ENCODE measurements at places on chromosomes 3 and 15.

DNA sequence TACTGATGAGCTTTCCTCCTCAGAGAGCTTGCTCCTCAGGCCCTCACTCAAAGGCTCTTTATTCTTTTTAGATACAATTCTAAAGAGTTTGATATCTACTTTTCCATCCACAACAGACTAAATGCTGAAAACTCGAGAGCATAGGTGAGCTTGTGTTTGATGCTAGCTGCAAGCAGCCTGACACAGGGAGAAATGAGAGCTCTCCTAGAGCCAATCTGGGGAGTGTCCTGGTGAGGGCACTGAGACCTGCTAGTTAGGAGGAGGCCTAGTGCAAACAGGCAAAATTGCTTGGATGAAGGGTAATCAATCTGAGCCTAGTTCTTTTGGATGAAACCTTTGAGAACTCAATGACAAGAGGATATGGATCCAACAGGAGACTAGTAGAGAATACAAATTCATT lies 300.8 kb downstream of the ZBTB20 start:
- DNase-seq = no peak

GRCh38 chr3:161556533-161556932 lies 59.9 kb downstream of the OTOL1 start:
- no peak for DNase-seq

GRCh38 chr3:96039632-96040031 lies 774.8 kb upstream of the EPHA6 start:
- no peak for DNase-seq

DNA sequence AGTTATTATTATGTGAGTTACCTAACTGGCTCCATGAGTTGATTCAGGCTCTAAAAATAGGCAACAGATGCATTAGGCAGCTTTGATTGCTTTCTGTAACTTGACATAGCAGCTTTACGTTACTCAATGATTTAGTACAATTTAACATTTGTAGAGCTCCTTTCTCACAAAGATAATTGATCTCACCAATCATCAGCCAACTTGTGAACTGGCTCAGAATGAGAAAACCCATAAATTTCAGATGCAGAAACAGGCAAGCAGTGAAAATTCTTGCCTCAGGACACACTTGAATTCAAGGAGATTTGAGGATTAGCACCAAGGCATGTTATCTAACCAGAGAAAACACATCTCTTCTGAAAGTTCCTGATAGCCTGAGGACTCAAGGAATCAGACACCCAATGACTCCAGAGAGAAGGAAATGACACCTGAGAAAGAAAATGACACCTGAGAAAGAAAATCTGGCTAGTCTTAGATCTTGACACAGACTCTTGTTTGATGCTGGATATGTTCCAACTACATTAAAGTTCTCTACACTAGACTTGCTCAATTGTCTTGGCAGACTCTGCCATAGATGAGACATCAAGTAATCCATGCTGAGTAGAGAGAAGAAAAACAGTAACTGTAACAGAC lies 315.1 kb upstream of the CBLB start:
- no peak for DNase-seq

DNA sequence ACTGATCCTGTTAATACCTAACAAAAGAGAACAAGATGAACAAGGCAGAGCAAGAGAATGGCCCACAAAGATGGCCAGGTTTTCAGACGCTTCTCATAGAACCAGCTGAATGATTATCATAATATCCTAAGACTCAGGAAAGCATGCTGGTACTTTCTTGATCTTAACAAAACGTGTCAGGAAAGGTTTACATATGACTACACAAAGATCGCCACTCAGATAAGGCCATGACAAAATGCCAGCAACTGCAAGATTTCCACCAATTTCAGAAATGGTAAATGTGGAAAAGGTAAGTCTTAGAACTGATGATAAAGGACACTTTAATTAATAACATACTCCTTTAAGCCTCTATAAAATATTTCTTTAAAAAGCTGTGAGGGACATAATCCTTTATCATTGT lies 108.8 kb downstream of the DLG1 start:
- DNase-seq = no peak

GRCh38 chr15:99895189-99895955 lies 162.1 kb upstream of the LYSMD4 start:
- DNase-seq = no peak

DNA sequence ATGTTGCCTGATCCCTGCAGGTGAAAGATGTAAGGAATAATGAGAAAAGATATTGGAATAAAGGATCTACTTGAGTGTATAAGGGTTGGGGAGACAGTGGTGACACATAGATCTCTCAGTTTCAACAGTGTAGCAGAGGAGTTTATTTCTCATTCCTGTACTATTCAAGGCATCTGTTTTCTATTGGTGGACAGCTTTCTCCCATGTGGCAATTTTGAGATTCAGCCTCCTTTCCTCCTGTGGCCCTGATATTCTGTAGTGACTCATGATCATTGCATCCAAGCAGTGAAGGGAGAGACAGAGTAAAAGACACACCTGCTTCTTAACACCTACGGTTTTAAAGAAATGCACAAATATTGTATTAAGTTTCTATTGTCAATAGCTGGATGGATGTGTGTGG lies 327.6 kb downstream of the GRM7 start:
- DNase-seq = no peak

DNA sequence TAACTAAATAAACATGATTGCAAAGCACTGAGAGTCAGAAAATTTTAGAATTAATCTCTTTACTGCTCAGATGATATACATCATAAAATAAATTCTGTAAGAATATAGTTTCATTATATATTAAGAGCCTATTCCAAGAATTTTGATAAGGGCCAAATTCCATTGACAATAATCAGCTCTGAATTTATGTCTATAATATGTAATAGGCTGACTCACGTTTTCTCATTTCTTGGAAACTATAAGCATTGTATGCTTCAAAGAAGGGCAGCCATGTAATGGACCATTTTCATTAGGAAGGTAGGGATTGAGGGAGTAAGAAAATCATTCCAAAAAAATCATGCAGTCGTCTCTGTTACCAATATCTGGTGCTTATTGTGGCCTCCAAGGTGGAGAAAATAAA lies 315.9 kb downstream of the ZIC4 start:
- no peak for DNase-seq

- DNase-seq = peak; percentile 44
These were observed 18.8 kb downstream of the NBEAL2 start for GRCh38 chr3:46998121-46998851.

DNA sequence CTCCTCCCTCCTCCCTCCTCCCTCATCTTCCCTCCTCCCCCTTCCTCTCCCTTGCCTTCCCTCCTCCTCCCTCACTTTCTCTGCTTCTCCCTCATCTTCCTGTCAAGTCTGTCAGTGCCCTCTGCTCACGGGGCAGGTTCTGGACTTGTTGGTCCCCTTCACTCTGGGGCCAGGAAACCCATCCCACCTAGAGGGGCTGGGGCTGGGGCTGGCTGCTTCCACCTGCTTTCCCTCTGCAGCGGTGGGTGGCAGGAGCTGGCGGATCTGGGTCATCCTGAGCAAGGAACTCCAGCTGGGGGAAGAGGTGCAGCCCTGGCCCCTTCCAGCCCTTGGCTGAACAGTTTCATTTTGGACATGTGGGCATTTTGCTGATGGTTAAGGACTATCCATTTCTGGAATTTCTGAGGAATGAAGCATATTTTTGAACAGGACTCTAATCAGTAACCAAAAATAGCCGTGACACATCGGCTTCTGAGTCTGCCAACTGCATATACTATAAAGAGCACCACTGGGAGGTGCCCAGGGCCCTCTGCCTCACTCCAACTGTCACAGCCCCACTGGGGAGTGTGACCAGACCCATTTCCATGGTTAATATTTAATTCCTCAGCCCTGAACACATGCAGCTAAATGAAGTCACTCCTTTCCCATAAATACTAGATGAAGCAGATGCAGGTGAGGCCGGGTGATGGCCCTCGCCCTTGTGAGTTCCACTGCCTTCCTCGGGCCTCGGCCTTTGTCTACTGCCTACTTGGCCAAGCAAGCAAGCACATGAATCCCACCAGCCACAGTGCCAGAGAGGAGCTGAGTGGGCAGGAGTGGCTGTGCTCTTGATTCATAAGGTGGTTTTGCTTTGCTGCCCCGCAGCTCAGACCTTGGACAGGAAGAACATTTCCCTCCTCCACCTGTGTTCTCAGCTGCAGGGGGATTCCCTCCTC lies 39.8 kb downstream of the CHDH start:
- no peak for DNase-seq

DNA sequence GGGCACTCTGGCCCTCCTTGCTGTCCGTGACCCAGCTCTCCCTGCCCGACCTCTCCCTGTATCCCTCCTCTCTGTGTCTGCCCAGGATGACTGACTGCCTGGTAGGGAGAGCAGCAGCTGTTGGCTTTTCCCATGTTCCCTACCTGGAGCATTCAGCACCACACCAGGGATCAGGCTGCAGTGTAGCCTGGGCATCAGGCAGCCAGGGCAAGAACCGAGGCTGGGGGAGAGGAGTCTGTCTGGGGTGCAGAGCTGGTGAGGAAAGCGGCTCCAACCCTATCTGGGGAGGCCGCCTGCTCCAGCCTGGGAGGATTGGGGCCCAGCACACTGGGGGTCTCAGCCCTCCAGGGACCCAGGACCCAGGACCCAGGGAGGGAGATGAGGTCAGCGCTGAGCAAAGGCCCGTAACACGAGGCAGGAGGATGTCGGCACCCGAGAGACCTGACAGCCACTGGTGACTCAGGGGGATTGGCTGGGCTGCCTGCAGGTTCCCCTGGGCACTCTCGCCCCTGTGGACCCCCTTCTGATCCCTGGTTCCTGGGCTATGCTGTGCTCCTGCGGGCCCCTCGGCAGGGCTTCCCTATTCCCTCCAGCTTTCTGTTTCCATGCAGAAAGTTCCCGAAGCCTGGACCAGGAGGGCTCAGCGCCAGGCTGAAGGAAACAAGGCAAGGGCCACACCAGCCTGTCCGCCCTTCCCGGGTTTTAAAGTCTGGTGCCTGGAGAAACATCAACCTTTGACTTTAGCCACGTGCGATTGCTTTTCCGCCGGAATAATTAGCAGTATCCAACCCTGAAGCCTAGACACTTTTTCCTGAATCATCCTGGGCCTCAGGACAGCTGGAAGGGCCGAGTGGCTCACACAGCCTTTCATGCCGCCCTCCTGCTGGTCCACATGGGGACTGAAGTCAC lies 128.2 kb upstream of the MEF2A start:
- no peak for DNase-seq

GRCh38 chr3:62167566-62168262 lies 205.6 kb downstream of the FEZF2 start:
- no peak for DNase-seq

DNA sequence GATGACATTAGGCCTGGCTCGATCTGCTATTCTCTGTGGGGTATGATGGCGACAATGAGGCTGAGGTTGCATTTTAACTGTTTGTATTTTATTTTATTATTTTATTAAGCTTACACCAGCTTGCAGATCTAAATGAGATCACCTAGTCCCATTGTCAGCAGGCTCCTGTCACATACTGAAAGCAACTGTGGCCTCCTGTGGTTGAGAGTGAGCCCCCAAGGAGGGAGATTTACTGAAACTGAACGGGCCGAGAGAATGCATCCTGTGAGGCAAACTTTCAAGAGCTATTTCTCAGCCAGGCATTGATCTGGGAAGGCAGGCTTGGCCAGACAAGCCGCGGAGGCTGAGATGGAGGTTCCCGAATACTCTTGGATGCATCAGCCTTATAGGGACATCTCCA lies 210.4 kb upstream of the ARRDC4 start:
- DNase-seq = no peak

DNA sequence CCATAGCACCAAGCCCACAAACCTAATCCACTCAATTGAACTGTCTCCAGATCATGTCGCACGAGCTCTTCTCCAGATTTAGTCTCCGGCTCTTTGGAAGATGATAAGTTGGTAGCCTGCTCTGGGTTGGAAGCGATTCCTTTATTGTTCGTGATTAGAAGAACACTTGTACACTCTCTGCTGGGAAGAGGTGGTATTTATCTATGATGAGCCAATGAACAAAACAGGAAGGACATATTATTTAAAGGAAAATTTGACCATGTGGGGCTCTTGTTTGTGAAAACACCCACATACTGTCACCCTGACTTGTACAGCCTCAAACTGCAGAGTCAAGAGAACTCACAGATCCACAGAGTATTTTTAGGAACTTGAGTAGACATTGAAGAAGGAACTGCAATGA lies 54.4 kb downstream of the MYZAP start:
- DNase-seq = no peak

DNA sequence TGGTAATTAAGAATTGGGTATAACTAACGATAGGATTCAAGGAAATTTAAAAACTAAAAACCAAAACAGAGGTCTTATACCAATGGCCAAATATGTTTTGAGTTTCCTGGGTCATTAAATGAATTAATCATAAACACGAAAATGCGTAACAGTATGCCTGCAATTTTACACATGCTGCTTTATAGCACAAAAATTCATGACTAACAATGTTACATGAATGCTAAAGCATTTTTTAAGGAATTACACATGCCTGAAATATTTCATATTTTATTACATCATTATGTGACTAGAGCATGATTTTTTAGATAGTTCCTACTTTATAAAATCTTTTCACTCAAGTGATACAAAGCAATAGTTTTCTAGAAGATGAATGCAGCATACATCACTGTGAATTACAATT lies 74.7 kb downstream of the ZNF148 start:
- no peak for DNase-seq

DNA sequence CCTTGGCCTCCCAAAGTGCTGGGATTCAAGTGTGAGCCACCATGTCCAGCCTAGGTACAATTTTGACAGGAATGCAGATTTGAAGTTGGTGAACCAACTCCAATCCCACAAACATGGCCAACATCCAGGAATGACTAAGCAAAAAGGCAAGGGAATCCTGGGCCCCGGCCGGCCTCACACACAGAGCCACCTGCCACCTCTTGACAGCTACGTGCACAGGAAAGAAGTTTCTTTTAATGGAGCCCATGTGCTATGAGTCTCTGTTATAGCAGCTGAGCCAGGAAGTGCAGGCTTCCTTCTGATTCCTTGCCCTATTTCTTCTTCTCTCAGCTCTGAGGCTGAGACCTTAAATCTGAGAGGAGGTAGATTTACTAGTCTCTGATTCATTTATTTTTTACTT lies 8.8 kb downstream of the TMEM40 start:
- no peak for DNase-seq

DNA sequence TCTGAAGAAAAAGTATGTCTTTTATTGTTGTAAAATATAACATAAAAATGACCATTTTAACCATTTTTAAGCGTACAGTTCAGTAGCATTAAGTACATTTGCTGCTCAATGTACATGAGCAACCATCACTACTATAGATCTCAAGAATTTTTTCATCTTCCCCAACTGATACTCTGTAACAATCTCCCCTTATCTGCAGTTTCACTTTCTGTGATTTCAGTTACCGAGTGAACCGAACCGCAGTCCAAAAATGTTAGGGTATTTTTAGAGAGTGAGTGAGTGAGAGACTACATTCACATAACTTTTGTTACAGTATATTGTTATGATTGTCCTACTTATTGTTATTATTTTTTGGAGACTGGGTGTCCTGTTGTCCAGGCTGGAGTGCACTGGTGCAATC lies 9.0 kb upstream of the SLC25A26 start:
- no peak for DNase-seq

Data from kidney capillary endothelial cell (primary cell).